ENCODE measurements at places on chromosomes 1 and 21. TPM values are rescaled to one million over a fixed set of nuclear protein-coding genes. Genes with fewer than 3 reads are reported as not detected.

GRCh38 chr1:21332554-21333311 lies 42.5 kb upstream of the ECE1 start:
- no peak for DNase-seq

DNA sequence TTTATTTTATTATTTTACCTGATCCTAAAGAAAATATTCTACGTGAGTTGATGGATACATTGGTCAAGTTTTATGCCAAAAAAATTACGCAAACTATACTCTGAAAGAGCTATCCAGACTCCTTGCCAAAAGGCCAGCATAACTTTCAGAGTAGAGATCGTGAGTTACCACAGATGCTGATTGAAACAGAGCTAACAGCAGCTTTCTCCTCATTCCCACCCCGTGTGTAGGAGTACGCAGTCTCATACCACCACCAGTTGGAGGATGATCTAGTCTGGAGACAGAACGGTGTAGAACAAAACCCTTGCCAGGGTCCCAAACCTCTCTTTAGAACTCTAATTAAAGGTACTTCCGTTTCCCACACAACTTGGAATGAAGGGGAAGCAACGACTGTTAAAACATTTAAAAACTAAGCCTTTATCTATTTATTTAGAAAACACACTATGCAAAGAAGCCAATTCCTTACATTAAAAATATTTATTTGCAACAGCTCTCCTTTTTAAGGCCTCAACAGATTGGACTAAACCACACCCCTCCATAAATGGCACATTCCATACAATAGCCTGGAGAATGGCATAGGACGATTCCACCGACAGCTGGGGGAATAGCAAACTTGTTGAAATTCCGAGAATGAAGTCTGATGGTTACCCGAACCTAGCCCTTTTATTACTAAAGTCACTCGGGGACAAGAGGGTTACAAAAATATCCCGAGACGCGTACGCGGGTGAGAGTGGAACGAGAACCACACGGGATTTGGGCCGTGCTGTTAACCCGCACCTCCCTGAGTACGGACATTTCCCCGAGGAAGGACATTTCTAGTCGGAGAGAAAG lies 1.4 kb downstream of the NUCKS1 start:
- peak; percentile 92 for DNase-seq

The OR2T29 gene
- not detected for total RNA-seq

GRCh38 chr21:25461725-25462124 lies 145.6 kb downstream of the MRPL39 start:
- DNase-seq, result no peak

- no peak for DNase-seq
Observed at GRCh38 chr21:42622284-42622683, 31.1 kb upstream of the PDE9A start.

DNA sequence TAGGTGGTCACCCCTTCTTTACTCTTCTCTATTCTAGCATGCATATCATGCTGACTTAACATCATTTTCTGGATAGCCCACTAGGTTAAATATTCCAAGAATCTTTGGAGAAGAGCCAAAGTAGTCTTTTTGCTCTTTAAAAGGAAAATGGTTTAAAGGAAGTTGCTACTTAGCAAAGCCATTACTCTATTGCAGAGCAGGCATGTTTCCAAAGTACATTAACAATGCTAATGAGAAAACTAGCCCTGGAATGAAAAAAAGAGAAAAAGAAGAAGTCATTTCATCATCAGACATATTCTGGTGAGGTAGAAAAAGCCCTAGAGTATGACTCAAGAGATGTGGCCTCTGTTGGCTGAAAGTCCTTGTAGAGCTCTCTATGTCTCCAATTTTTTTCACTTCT lies 74.0 kb downstream of the NUF2 start:
- no peak for DNase-seq

DNA sequence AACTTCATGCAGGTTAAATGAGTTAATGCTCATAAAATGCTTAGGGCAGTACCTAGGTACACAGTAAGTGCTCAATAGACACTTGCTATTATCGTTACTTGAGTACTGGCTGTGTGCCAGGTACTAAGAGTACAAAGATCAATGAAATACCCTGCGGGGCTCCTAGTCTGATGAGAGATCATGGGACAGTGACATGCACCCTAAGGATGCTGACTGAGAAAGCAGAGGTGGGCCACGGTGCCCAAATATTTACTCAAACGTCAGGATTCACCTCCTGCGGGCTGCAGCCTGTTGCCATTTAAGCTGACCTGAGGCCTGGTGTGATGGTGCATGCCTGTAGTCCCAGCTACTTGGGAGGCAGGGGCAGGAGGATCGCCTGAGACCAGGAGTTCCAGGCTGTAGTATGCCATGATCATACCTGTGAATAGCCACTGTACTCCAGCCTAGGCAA lies 19.8 kb upstream of the LUZP1 start:
- DNase-seq, result no peak

DNA sequence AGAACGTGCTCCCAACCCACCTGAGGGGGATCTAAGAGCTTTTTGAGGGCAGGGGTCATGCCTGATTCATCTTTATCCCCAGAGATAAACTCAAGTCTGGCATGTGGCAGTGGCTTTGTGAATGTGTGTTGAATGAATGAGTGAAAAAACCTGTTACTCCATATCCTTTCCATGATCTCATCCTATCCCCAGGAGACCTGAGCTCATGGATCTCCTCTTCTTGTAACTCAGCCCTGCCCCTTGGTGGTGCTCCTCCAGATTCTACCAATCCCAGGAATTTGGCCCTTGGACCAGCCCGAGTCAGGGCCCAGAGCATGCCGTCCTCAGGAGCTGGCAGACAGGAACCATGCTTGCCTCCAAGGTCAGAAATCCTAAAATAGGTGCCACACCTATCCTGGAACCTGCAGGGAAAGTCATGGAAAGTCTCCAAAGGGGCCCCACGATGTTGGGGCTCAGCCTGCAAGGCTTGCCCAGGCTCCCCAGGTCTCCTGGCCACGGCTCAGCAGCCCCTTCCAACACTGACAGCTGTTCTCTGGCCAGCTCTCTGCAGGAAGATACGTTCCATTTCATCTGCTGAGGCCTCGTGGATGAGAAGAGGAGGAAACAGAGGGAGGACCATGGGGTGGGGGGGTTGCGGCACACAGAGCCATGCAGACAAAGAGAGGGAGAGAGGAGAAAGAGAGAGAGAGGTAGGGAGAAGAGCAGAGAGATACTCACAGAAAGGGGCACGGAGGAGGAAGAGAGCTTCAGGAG lies 214.6 kb downstream of the TRABD2B start:
- DNase-seq, result no peak

Data from lung (tissue), 17 donors.